ENCODE measurements at places on chromosomes 6 and 20. TPM values are rescaled to one million over a fixed set of nuclear protein-coding genes. Genes with fewer than 3 reads are reported as not detected.

DNA sequence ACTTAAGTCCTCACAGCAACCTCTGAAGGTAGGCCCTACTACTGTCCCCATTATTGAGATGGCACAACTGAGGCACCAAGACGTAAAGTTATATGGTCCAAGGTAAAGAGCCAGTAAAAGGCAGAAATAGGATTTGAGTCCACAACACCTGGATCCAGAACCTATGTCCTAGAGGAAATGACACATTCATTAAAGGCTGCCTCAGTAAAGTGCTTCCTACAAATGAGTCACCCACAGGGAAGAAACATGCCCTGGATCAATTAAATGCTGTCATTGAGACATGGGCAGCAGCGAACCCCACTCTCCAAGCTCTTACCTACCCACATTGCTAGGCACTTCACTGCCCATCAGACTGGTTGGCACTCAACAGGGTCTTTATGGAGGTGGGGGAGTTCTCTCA, 600.9 kb downstream of the PTPRT start:
- no peak for DNase-seq
- no peaks in the 10 kb centered on the region for H3K4me1 ChIP-seq
- no peaks in the 10 kb centered on the region for H3K27me3 ChIP-seq
- H3K36me3 ChIP-seq = no peaks in the 10 kb centered on the region

DNA sequence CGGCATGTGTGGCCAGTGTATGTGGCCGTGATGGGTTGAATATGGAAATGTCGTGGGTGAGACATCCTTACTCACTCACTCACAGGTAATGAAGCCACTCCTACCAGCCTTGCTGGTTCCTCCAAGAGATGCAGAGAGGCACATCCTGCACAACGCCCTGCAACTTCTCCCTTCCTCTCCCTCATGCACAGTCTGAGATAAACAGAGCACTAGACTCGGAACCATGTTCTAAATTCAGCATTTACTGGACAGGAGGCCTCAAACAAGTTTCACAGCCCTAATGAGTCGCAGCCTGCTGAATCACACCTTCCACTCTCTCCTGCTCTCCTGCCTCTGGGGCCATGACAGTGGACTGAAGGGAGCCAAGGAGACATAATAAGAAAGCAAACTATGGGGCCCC, 91.2 kb downstream of the ISM1 start:
- H3K4me1 ChIP-seq = no peaks in the 10 kb centered on the region
- no peak for DNase-seq
- no peaks in the 10 kb centered on the region for H3K27me3 ChIP-seq
- H3K4me3 ChIP-seq = no peak overlapping the region

- no peak overlapping the region for H3K27ac ChIP-seq
- H3K4me3 ChIP-seq = no peak overlapping the region
- H3K36me3 ChIP-seq = no peaks in the 10 kb centered on the region
- H3K27me3 ChIP-seq = no peaks in the 10 kb centered on the region
Measured at GRCh38 chr6:122694602-122695001, 84.4 kb downstream of the PKIB start.

DNA sequence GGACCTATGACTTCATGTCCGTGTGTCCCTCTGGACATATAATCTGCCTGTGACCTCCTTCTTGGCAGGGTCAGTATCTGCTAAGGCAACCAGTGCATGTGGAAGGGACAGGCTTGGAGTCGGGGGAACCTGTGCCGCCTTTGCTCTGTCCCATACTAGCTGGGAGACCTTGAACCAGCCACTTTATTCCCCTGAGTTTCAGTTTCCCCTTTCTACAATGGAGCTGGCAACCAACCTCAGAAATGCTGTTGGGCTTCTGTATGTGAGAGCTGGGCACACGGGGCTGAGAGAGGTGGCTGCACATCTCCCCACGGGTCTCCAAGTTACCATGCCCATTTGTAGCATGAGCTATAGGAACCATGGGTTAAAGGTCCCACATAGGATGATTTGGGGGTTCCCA, 53.8 kb downstream of the CD40 start:
- no peak for DNase-seq
- no peak overlapping the region for H3K4me3 ChIP-seq
- no peaks in the 10 kb centered on the region for H3K4me1 ChIP-seq
- no peaks in the 10 kb centered on the region for H3K36me3 ChIP-seq

DNA sequence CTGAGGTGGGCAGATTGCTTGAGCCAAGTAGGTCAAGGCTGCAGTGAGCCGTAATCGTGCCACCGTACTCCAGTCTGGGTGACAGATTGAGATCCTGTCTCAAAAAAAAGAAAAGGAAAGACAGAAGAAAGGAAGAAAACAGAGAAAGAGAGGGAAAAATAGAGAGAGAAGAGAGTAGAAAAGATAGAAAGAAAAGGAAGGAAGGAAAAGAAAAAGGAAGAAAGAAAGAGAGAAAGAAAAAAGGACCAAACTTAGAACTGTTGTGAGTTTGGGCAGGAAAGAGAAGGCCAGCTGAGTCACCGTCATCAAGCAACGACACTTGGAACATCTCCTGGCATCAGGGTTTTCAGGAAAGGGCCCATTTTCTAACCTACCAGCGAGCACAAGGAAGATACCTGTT, 96.0 kb upstream of the AKAP12 start:
- no peaks in the 10 kb centered on the region for H3K36me3 ChIP-seq
- no peaks in the 10 kb centered on the region for H3K4me1 ChIP-seq
- no peaks in the 10 kb centered on the region for H3K27me3 ChIP-seq
- no peak overlapping the region for H3K27ac ChIP-seq
- DNase-seq = no peak

DNA sequence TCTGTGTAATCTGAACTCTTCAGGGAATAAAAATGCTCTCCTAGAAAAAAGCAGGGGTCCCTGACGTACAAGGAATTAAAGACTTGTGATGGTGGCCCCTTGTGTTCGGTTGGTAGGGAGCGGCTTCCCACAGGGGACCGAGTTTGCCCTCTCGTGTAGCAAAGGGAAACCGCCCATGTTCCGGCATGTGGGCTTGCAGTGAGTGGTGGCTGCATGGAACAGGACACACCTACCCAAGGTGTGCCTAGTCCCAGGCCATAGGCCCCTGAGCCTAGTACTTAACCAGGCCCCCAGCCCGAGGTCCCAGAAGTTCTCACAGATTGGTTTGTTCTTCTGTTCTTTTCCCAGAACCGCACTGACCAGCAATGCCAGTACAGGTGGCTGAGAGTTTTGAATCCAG, 15.5 kb downstream of the MYBL2 start:
- no peaks in the 10 kb centered on the region for H3K36me3 ChIP-seq
- no peaks in the 10 kb centered on the region for H3K27me3 ChIP-seq
- no peak overlapping the region for H3K4me3 ChIP-seq
- no peak for DNase-seq
- peak overlapping the region; percentile 45 for H3K27ac ChIP-seq

- H3K27me3 ChIP-seq = no peaks in the 10 kb centered on the region
- no peak overlapping the region for H3K27ac ChIP-seq
- H3K4me3 ChIP-seq = no peak overlapping the region
- no peaks in the 10 kb centered on the region for H3K4me1 ChIP-seq
- H3K36me3 ChIP-seq = no peaks in the 10 kb centered on the region
Measured at GRCh38 chr20:24254480-24254879, 214.9 kb upstream of the SYNDIG1 start.

DNA sequence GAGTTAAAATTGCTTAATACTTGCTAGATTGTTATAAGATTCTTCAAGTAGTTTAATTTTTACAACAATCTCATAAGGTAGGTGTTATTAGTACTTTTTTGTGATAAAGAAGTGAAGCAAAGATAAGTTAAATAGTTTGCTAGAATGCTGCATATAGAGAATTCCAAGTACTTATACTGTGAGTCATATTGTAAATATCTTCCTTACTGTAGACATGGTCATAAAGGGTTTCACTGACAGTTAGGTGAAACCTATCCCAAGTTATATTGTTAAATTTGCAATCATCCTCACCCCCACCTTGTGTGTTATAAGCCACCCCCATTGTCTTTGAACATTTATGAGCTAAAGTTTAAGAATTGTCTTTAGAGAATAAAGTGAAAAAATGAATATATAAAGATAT, 142.0 kb downstream of the FAM83B start:
- H3K4me1 ChIP-seq = no peaks in the 10 kb centered on the region
- no peaks in the 10 kb centered on the region for H3K36me3 ChIP-seq
- DNase-seq = no peak
- H3K27ac ChIP-seq = no peak overlapping the region
- no peaks in the 10 kb centered on the region for H3K27me3 ChIP-seq

DNA sequence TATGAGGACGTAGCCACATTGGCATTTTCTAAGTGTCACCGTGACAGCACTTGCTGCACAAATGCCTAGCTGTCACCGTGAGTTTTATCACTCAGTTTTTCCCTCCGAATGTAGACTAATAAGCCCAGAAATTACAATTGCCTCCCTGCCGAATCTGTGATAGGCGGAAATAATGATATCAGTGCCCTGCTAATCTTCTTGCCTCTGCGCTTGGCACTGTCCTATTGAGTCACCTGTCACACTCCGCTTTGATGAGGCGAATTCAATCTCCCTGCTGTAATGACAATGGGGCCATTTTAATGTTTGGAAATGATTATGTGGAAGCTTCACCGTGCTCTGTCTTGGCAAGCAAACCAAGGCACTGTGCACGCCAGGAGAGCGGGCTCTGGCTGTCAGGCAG, 112.8 kb downstream of the LINC00237 start:
- H3K4me3 ChIP-seq = no peak overlapping the region
- no peak for DNase-seq
- no peaks in the 10 kb centered on the region for H3K4me1 ChIP-seq
- no peaks in the 10 kb centered on the region for H3K27me3 ChIP-seq

GRCh38 chr20:6595704-6596103, 171.8 kb upstream of the BMP2 start:
- no peaks in the 10 kb centered on the region for H3K4me1 ChIP-seq
- no peak overlapping the region for H3K27ac ChIP-seq
- no peak for DNase-seq
- no peak overlapping the region for H3K4me3 ChIP-seq
- no peaks in the 10 kb centered on the region for H3K36me3 ChIP-seq

DNA sequence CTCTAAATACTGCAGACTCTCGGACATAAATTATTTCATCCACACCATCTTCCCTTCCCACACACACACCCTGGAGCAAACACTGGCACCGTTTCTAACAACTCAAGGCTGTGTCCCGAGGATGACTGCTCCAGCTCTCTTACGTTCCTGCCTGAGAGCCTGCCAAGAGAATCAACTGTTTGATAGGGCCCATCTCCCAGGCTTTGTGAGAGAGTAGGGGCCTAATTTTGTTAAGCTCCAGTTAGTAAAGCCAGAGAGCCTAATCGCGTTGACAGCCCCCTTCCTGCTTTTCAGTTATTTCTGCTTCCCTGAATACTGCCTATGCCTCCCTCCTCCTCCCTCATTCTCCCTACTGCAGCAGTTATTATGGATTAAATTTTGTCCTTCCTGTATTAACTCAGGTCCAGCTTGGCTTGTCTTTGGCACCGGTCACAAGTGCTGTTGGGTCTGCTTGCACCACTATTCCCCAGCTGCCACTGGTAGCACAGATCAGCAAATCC, 118.1 kb upstream of the TMEM181 start:
- H3K27me3 ChIP-seq = no peaks in the 10 kb centered on the region
- no peak overlapping the region for H3K27ac ChIP-seq
- no peaks in the 10 kb centered on the region for H3K36me3 ChIP-seq

DNA sequence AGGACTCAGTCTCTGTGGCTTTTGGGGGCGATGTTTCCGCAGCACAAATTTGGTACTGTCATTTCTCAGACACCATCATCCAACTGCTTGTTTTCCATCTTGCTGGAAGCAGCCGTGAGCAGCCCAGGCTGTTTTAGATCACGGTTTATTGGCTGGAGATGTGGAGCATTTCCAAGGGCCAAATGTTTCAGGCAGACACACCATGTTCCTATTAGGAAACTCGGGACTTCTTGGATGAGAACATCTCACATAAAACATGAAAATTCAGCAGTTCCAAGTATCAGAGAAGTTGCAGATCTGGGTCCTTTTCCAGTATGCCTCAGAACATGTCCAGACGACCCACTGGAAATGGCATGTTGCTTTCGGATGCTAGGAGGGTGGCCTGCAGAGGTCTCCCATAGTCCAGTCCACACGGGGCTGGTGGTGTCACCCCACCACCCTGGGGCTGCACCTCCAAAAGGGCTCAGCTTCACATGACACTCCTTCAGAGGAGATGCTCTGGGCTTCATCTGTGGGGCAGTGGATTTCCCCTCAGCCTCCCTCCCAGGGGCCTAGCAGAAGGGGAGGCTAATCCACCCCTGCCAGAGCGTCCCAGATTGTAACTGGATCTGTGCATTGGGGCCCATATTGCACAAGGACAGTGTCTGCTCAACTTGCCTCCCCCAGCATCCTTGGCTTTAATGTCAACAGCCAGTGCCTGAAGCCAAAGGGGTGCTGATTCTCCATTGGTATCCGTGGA, 176.3 kb downstream of the SCP2D1 start:
- peaks cover 3% of the 10 kb centered on the region for H3K4me1 ChIP-seq
- peak overlapping the region; percentile 32 for H3K27ac ChIP-seq
- H3K36me3 ChIP-seq = no peaks in the 10 kb centered on the region
- no peak for DNase-seq
- H3K27me3 ChIP-seq = no peaks in the 10 kb centered on the region
- no peak overlapping the region for H3K4me3 ChIP-seq

DNA sequence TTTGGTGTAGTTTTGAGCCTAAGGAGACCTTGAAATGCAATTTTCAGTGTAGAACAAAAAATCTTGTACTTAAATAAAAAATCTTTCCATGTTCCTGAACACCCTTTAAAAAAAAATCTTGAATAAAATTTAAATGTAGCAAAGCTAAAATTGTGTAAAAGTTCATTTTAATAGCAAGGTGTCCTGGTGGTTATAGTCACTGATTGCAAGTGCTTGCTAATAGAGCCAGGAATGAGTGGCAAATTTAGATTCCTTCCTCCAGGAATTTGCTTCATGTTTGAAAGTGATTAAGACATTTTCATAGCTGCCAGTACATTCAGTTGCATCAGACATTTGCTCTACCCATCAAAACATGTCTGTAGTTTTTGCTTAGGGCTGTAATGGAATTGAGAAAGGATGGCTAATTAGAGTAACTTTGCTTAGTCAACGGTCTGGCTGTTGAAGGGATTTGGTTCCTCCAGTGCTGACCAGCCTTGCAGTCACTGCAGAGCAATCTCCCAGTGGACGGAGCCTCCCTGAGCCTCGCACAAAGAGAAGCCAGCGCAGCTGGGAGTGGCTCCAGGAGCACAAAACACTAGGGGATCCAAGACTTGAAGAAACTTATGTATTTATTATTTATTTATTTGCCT, 36.5 kb downstream of the AKAP12 start:
- H3K4me1 ChIP-seq = peaks cover 12% of the 10 kb centered on the region
- no peak for DNase-seq
- H3K36me3 ChIP-seq = no peaks in the 10 kb centered on the region
- H3K4me3 ChIP-seq = no peak overlapping the region
- no peaks in the 10 kb centered on the region for H3K27me3 ChIP-seq

MAFB gene
- 84.1 TPM for total RNA-seq

ATXN1 gene
- total RNA-seq = 29.5 TPM

CDSN gene
- total RNA-seq = not detected

THBD gene
- total RNA-seq = 58.8 TPM

PLN gene
- total RNA-seq = 12.7 TPM

TBXT gene
- total RNA-seq = not detected

WFDC12 gene
- total RNA-seq = not detected

PGC gene
- total RNA-seq = not detected

PDYN gene
- not detected for total RNA-seq

DCBLD1 gene
- 10.5 TPM for total RNA-seq

CGA gene
- total RNA-seq = not detected

TRIM10 gene
- total RNA-seq = not detected
